ENCODE measurements at places on chromosomes 16 and 17. TPM values are rescaled to one million over a fixed set of nuclear protein-coding genes. Genes with fewer than 3 reads are reported as not detected.

DNA sequence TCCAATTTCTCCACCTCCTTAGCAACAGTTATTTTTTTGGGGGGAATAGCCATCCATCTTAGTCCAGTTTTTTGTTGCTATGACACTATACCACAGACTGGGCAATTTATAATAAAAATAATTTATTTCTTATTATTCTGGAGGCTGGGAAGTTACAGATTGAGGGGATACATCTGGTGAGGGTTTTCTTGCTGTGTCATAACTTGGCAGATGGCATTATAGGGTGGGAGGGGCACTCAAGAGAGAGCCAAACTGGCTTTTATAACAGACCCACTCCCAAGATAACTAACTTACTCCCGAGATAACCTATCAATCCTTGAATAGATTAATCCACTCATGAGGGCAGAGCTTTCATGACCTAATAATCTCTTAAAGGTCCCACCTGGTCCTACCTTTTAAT is 84.2 kb downstream of the ABCA8 start:
- DNase-seq: no peak

DNA sequence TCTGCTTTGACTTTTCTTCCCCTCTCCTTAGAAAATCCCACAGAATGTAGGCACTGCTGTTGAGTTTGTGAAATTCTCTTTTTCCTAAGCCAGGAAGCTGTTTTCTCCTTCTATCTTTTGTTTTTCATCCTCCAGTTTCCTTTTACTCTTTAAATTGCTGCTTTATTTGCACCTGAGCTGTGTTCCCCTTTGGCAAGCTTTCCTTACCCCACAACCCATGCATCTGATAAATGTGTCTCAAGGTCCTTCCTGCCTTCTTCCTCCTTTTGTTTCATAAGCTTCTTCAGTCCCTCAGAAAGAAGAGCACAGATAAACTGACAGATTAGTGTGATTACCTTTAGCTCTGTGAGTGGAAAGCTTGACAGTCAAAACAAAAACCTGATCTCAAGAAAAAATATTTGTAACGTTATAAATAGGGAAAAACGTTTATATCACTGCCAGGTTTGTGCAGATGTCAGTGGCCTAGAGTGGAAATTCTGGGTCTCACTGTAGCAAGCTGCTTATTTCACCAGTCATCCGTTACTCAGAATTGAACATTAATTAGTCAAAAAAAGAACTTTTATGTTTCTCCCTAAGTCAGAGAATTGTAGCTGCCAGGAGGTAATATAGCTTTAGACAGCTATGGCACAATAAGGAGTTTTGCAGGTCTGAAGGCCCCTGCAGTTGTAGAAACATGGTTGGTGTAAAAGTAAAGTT is 23.6 kb downstream of the GSDMB start:
- no peak for DNase-seq

DNA sequence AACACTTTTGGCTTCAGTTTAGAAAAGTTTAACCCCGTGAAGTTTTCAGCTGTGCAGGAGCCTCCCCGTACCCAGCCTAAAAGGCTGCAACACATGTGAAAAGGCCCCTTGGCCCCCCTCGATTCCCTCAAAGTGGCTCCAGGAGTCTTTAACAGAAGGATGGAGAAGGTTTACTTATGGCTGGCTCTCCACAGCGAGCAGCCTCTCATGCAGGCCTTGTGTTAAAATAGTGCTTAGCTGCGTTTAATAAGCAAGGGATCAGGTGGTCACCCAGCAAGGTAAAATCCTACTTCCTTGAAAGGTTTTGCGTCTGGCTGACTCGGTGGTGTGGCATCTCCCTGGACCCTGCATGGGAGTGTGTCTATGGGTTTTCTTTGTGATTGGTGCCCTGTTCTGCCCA is 8.4 kb upstream of the CYLD start:
- DNase-seq: no peak

DNA sequence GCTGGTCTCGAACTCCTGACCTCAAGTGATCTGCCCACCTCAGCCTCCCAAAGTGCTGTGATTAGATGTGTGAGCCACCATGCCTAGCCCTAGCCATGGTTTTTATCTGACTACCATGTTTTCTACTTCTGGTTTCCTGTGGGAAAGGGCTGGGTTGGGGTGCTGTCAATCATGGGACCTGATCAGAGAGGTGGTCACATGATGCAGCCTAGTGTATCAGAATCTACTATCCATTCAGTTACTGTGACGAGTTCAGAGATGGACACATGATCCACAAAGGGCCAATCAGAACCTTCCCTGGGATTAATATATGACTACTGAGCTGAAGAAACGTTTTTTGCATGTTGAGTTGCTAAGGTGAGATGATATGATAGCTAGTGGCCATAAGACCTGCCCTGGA is 59.1 kb downstream of the ABCC6 start:
- DNase-seq: no peak

DNA sequence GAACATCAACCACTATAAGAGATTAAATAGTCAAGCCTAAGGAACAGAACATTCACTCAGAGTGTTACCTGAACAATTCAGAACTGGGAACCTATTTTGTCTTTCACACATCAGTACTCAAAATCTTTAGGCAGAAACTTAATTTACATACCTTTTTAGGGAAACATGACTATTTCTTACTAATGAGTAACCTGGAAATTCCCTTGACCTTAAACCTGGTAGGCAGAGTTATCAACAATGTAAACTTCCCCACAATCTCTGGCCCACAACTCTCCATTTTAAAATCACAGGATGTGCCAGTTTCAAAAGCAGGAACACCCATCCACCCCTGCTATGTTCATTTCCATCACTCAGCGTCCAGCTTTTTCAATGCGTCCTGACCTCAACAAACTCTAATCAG is 132.9 kb upstream of the ANKFN1 start:
- DNase-seq: no peak

NUFIP2 gene
- polyA plus RNA-seq: 10.2 TPM

TP53TG3F gene
- polyA plus RNA-seq: 1.7 TPM

Data from brain (organoid and tissue), 16 donors.